ENCODE measurements at places on chromosomes 5 and 9. TPM values are rescaled to one million over a fixed set of nuclear protein-coding genes. Genes with fewer than 3 reads are reported as not detected.

Gene RMRP
- 2,064 TPM for total RNA-seq

Gene CD74
- 393 TPM for total RNA-seq

Gene SPINK13
- not detected for total RNA-seq

DNA sequence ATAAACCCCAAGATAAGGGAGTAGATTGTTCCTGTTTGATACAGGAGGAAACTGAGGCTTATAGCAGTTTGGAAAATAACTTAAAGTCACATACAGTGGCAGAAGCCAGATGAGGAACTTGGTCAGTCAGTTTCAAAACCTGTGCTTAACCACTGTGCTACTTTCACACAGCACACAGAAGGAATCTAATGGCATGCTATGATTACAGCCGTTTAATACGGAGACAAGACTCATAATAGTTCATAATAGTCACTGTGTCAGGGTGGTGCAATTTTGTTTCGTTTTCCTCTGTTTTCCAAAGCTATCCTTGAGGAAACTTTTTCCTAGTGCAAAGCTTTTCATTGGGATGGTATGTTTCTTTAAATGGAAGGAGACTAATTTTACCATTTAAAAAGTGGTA is 112.3 kb downstream of the GCNT1 start:
- H3K4me1 ChIP-seq: no peaks in the 10 kb centered on the region
- H3K27me3 ChIP-seq: no peaks in the 10 kb centered on the region
- no peak for DNase-seq
- no peaks in the 10 kb centered on the region for H3K36me3 ChIP-seq
- peak overlapping the region; percentile 52 for H3K4me3 ChIP-seq
- H3K27ac ChIP-seq: no peak overlapping the region

DNA sequence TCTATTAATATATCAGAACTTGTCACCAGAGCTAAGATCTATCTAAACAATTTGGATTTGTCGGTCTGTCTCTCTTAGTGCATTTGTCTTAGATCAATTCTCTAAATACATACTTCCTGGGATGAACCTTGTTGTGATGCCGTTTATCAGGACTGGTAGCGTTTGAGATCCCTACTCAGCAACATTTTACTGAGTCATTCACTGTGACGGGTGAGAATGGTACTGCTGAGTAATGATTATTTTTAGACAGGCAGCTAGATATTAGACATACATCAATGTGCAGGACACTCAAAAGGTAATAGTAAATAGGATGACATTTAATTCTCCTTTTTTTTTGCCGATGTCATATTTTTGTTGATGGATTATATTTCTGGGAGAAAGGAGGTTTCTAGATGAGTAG is 209.0 kb downstream of the CSNK1G3 start:
- H3K27ac ChIP-seq: no peak overlapping the region
- no peaks in the 10 kb centered on the region for H3K36me3 ChIP-seq
- H3K4me1 ChIP-seq: no peaks in the 10 kb centered on the region
- no peak overlapping the region for H3K4me3 ChIP-seq
- DNase-seq: no peak

Gene CDKN2B-AS1
- total RNA-seq: 4.6 TPM

DNA sequence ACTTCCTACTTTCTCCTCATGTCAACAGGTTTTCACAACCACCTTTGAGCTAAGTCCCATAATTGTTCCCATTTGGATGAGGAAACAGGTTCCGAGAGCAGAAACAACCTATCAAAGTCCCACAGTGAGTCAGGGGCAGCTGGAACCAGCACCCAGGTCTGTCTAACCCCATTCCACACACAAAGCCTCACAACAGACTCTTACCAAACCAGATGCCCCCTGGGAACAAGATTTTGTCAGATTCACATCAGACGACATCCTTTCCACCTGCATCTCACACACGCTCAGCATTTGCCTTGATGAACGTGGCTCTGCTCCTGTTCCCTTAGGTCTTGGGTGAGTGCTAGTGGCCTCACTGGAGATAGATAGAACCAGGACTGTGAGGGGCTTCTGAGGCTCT is 17.0 kb downstream of the SWI5 start:
- no peaks in the 10 kb centered on the region for H3K4me1 ChIP-seq
- H3K27me3 ChIP-seq: no peaks in the 10 kb centered on the region
- no peak for DNase-seq
- no peak overlapping the region for H3K27ac ChIP-seq
- no peaks in the 10 kb centered on the region for H3K36me3 ChIP-seq
- H3K4me3 ChIP-seq: no peak overlapping the region

- no peak overlapping the region for H3K4me3 ChIP-seq
- no peak overlapping the region for H3K27ac ChIP-seq
- no peaks in the 10 kb centered on the region for H3K27me3 ChIP-seq
- no peaks in the 10 kb centered on the region for H3K4me1 ChIP-seq
- H3K36me3 ChIP-seq: no peaks in the 10 kb centered on the region
These were observed 792.2 kb upstream of the CDH9 start for GRCh38 chr5:27830546-27830945.

Gene PALM2AKAP2
- 41.4 TPM for total RNA-seq

DNA sequence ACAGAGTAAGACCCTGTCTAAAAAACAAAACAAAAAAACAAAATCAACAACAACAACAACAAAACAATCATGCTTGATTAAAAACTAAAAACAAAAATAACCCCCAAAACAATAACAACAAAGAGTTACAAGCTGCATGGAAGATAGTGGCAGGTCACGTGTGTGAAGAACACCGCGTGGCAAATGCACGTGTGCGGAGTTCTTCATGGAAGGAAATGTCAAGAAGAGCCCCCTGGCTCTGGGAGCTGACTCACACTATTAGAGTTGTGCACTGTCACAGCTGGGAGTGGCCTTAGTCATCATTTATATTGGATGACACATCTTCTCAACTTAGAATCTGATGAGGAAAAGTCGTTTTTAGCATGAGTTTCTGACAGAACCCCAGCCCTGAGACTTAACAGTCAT is 110.5 kb downstream of the JMY start:
- H3K27me3 ChIP-seq: no peaks in the 10 kb centered on the region
- H3K27ac ChIP-seq: no peak overlapping the region
- H3K36me3 ChIP-seq: no peaks in the 10 kb centered on the region

GRCh38 chr5:71601222-71602026 is 14.3 kb downstream of the MCCC2 start:
- no peaks in the 10 kb centered on the region for H3K27me3 ChIP-seq
- H3K27ac ChIP-seq: peak overlapping the region; percentile 86
- no peak overlapping the region for H3K4me3 ChIP-seq
- peak; percentile 70 for DNase-seq

DNA sequence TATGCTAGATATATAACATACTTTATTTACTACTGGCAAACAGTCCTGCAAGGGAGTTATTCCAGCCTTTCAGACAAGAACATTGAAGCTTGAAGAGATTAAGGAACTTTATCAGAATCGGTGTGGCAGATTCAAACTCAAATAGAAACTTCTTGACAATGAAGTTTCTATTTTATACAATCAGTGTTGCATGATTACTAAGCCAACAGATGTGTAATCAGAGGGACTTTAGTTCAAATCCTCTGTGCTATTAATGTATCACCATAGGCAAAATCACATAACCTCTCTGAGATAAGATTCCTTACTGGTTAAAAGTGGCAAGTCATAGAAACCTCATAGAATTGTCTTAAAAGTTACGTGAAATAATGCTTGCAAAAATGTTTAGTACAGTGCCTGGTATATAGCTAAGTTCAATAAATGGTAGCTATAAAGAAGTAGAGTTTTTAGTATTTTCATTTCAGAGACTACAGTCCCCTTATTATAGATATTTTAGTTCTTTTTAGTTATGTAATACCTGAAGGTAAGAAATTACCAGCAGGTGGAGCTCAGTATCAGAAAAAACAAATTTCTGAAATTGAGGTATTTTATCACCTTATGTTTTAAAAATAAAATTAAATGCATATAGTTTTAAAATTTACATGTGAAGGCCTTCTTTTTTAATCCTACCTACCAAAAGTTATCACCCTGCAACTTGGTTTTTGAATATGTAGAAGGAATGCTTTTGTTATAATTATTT is 172.1 kb downstream of the FER start:
- no peaks in the 10 kb centered on the region for H3K36me3 ChIP-seq
- H3K27ac ChIP-seq: no peak overlapping the region
- no peak overlapping the region for H3K4me3 ChIP-seq
- no peaks in the 10 kb centered on the region for H3K27me3 ChIP-seq
- no peak for DNase-seq
- H3K4me1 ChIP-seq: no peaks in the 10 kb centered on the region

GRCh38 chr9:21993893-21994555 is at the start of gene CDKN2A:
Gene CDKN2A (minus strand): TSS chr9:21994392.
- peak within 1 kb of the TSS; percentile 78 for H3K4me3 ChIP-seq
- H3K27me3 ChIP-seq: peaks cover 27% of the 10 kb centered on the region
- H3K36me3 ChIP-seq: no peaks in the 10 kb centered on the region
- H3K4me1 ChIP-seq: no peaks in the 10 kb centered on the region

Gene C9orf43
- total RNA-seq: 0.66 TPM

DNA sequence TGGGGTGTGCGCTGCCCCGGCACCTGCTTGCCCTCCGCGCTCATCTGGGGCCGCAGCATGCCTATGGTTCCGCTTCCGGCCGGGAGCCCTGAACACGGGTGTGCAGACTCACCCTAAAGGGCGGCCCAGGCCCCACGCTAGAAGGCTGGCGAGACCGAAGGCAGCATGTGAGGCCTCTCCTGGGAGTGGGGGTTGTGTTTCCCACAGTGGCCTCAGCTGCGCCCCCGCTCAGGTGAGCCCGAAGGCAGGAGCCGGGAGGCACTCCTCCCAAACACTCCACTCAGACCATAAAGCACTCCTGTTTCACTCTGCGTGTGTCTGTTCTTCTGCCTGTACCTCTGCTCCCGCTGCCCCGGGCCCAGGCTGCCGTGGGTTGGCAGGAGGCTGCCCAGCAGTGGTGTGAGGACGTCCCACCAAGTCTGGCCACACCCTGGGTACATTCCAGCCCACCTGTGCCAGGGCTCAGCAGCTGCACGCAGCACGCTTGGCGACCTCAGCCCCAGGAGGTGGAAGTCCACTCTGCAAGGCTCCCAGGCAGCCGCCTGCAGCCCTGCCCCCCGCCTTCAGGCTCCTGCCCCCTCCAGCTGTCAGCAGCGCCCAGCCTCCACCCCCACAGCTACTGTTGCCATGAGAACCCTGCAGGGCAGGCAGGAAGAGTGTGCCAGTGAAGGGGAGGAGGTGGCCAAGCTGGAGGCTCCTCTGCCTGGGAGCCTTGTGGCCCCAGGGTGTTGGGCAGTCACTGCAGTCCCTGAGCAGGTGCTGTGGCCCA is 1.2 kb upstream of the AJM1 start:
- no peaks in the 10 kb centered on the region for H3K36me3 ChIP-seq
- no peak overlapping the region for H3K4me3 ChIP-seq
- H3K27ac ChIP-seq: peak overlapping the region; percentile 13
- peaks cover 25% of the 10 kb centered on the region for H3K27me3 ChIP-seq
- DNase-seq: no peak

Gene DAPK1
- total RNA-seq: 42.6 TPM

Gene SPINK4
- total RNA-seq: not detected

DNA sequence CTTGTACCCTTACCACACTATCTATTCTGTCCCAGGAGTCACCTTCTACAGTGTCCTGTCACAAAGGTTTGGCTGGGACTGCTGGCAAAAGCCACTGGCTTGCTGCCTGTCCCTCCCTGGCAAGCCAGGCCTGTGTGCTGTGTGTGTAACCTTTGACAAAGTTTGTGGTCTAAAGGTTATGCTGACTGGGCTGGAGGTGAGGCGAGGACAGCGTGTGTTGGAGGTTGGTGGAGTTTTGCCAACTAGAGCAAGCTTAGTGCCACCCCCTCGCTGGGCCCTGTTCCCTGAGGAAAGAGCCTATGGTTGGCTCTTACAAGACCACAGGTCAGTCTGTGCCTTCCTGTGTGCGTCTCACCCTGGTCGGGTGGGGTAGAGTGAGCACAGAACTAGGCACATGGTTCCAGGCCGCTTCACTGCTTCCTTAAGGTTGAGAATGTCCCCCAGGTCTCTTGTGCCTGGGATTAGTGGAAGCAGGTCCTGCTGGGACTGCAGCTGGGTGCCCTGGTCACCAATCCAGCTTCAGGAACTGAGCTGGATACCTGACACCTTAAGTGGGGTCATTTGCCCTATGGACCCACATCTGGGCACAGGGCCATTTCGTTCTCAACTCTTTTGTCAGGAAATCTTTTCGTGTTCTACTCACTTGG is 152.2 kb downstream of the GADD45G start:
- peaks cover 7% of the 10 kb centered on the region for H3K4me1 ChIP-seq
- H3K27me3 ChIP-seq: no peaks in the 10 kb centered on the region
- H3K4me3 ChIP-seq: no peak overlapping the region
- H3K36me3 ChIP-seq: no peaks in the 10 kb centered on the region
